ENCODE measurements at places on chromosomes 13 and 19.

GRCh38 chr19:42267644-42268141, 1.4 kb upstream of the CIC start:
- H3K27ac ChIP-seq: no peak overlapping the region
- H3K27me3 ChIP-seq: peaks cover 2% of the 10 kb centered on the region
- H3K36me3 ChIP-seq: peaks cover 6% of the 10 kb centered on the region
- DNase-seq: no peak
- peaks cover 28% of the 10 kb centered on the region for H3K4me1 ChIP-seq
- H3K4me3 ChIP-seq: no peak overlapping the region

DNA sequence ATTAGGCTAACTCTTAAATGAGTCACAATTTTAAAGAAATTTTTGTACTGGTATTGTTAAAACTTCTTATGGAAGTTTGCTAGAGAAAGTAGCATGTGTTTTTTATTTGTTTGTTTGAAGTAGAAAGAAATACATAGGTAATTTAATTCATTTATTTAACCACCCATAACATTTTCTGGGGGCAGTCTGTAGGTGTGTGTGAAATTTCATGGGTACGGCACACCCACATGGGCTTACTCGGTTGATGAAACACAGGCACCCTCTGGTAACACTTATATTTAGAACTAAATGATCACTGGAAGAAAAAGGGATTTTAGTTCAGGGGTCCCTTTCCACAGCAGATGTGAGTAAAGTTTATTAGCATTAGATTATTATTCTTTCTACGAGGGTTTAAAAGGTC, 88.1 kb downstream of the DGKH start:
- H3K36me3 ChIP-seq: peaks cover 23% of the 10 kb centered on the region
- H3K27ac ChIP-seq: no peak overlapping the region
- H3K4me3 ChIP-seq: no peak overlapping the region
- no peak for DNase-seq
- no peaks in the 10 kb centered on the region for H3K27me3 ChIP-seq

DNA sequence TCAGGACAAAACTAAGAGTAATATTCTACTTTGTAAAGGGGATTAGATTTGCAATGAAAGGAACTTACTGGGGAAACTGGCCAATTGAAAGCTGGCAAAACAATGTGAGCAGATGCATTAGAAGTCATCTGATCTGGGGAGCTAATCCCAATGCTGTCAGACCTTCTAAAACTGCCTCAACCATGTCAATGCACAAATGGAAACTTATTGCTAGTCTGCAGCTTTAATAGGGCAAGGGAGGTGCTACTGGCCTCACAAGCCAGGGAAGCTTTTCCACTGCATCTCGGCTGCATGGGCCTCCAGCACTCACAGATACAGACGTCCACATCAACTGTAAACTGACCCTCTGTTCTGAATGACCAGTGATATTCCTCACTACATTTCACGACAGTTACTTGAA, 154.2 kb downstream of the LHFPL6 start:
- no peaks in the 10 kb centered on the region for H3K36me3 ChIP-seq
- DNase-seq: no peak
- no peak overlapping the region for H3K27ac ChIP-seq
- H3K4me1 ChIP-seq: peaks cover 22% of the 10 kb centered on the region

GRCh38 chr19:48618278-48618915, 581 bp downstream of the RPL18 start:
- H3K4me3 ChIP-seq: peak overlapping the region; percentile 99
- H3K27me3 ChIP-seq: peaks cover 15% of the 10 kb centered on the region
- peaks cover 30% of the 10 kb centered on the region for H3K4me1 ChIP-seq
- peaks cover 36% of the 10 kb centered on the region for H3K36me3 ChIP-seq
- DNase-seq: no peak

DNA sequence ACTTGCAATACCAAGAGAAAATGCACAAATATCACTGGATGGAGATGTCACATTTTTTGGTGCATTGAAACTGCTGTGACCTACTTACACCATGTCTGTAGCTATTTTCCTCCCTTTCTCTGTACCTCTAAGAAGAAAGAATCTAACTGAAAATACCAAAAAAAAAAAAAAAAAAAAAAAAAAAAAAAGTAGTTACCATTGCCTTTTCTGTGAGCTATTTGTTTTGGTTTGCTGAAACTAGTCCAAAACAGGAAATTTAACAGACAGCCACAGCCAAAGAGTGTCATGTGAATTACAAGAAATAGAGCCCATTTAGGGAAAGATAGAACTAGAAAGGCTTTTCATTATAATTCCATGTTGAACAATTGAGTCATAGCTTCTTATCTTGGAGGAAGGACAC, 37.3 kb downstream of the TNFSF13B start:
- H3K4me3 ChIP-seq: no peak overlapping the region
- no peaks in the 10 kb centered on the region for H3K36me3 ChIP-seq
- H3K27ac ChIP-seq: no peak overlapping the region
- no peaks in the 10 kb centered on the region for H3K4me1 ChIP-seq
- DNase-seq: no peak

DNA sequence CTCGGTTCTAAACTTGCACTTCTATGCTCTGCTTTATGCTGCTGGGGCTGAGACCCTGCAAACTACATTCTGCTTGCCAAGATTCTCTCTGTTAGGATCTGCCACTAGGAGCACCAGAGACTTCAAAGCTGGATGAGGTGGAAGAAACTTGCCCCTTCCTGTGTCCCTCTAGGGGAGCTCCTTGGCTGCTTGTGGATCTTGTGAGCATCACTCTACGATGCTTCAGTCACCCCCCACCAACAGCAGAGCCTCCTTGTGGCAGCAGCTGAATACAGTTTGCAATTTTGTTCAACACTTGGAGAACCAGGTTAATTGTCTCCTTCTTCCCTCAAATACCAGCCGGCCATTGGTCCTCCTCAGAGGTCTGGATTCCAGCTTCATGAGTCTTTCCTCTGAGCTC, 310.6 kb downstream of the FGF14 start:
- no peaks in the 10 kb centered on the region for H3K27me3 ChIP-seq
- H3K27ac ChIP-seq: peak overlapping the region; percentile 28
- H3K36me3 ChIP-seq: no peaks in the 10 kb centered on the region

- no peak overlapping the region for H3K27ac ChIP-seq
- no peak overlapping the region for H3K4me3 ChIP-seq
- H3K36me3 ChIP-seq: peaks cover 23% of the 10 kb centered on the region
- H3K4me1 ChIP-seq: peaks cover 46% of the 10 kb centered on the region
- DNase-seq: no peak
These were observed 5.1 kb downstream of the CIC start for GRCh38 chr19:42274065-42274682.

- no peak overlapping the region for H3K4me3 ChIP-seq
- H3K4me1 ChIP-seq: peaks cover 25% of the 10 kb centered on the region
- H3K36me3 ChIP-seq: no peaks in the 10 kb centered on the region
- DNase-seq: no peak
- peak overlapping the region; percentile 25 for H3K27ac ChIP-seq
- H3K27me3 ChIP-seq: no peaks in the 10 kb centered on the region
These were observed 46.4 kb downstream of the GGACT start for GRCh38 chr13:100541897-100542825.

DNA sequence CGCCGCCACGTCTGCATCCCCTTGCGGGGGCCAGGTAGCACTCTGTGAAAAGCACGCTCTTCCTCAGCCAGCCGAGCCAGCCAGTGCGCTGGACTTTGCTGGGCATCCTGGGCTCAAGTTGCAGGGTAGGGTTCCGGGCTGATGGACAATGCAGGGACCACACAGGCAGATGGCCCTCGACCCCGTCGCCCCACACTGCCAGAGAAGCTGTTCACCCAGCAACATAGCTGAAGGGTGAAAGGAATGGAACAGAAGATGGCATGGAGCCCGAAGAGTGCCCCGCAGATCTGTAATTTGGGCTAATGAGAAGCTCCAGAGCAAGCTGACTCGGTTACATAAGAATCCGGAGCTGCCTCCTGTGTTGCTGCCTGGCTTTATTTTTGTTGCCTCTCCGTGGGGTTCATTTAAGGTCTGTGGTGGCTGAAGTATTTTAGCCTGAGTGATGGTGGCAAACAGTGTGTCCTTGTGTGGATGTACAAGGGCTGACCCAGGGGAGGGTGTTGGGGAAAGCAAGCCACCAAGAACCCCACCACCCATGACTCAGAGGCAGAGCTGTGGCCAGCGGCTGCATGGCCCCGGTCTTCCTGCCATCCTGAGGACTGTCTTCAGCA, 105.8 kb downstream of the SOX1 start:
- no peak overlapping the region for H3K27ac ChIP-seq
- no peaks in the 10 kb centered on the region for H3K36me3 ChIP-seq
- no peak for DNase-seq
- H3K4me3 ChIP-seq: no peak overlapping the region
- H3K27me3 ChIP-seq: peaks cover 4% of the 10 kb centered on the region

- no peak for DNase-seq
- H3K4me1 ChIP-seq: no peaks in the 10 kb centered on the region
- H3K27me3 ChIP-seq: no peaks in the 10 kb centered on the region
- no peaks in the 10 kb centered on the region for H3K36me3 ChIP-seq
- H3K4me3 ChIP-seq: no peak overlapping the region
These were observed 2591.7 kb upstream of the PCDH20 start for GRCh38 chr13:64007339-64007738.

DNA sequence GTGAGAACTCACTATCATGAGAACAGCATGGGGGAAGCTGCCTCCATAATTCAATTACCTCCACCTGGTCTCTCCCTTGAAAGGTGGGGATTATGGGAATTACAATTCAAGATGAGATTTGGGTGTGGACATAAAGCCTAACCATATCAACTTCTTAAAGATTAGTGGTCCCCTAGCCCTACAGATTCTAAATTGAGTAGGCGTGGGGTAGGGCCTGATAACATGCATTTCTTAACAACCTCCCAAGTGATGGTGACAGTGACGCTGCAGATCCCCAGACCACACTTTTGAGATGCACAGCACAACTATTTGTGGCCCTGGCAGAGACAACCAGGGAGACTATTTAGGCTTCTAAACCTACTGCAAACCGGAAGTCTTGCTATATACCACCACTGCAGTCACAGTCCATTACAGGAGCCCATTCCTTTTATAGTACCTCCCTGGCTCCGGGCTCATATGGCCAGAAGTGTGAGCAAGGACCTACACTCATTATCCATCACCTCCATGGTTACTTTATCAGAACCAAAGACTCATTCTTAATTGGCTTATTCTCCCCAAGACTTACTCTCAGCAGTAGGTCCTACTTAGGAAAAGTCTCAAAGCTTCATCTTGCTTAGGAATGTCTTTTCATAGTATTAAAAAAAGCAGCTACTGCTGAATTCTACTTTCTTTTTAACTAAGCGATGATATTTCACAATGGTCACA, 2.1 kb upstream of the DPY19L3 start:
- no peak overlapping the region for H3K4me3 ChIP-seq
- peaks cover 21% of the 10 kb centered on the region for H3K4me1 ChIP-seq
- DNase-seq: no peak
- no peak overlapping the region for H3K27ac ChIP-seq
- peaks cover 14% of the 10 kb centered on the region for H3K27me3 ChIP-seq
- H3K36me3 ChIP-seq: peaks cover 12% of the 10 kb centered on the region

GRCh38 chr13:47508527-47509228, 492.4 kb downstream of the SUCLA2 start:
- H3K27ac ChIP-seq: no peak overlapping the region
- H3K4me1 ChIP-seq: no peaks in the 10 kb centered on the region
- no peak for DNase-seq
- H3K36me3 ChIP-seq: no peaks in the 10 kb centered on the region

GRCh38 chr13:77222909-77223308, 104.0 kb downstream of the MYCBP2 start:
- peaks cover 7% of the 10 kb centered on the region for H3K4me1 ChIP-seq
- H3K27ac ChIP-seq: no peak overlapping the region
- DNase-seq: no peak
- H3K27me3 ChIP-seq: no peaks in the 10 kb centered on the region
- peaks cover 12% of the 10 kb centered on the region for H3K36me3 ChIP-seq

- H3K36me3 ChIP-seq: no peaks in the 10 kb centered on the region
- no peaks in the 10 kb centered on the region for H3K4me1 ChIP-seq
- H3K27ac ChIP-seq: no peak overlapping the region
- DNase-seq: no peak
These were observed 15.8 kb upstream of the FPR3 start for GRCh38 chr19:51779181-51779580.

DNA sequence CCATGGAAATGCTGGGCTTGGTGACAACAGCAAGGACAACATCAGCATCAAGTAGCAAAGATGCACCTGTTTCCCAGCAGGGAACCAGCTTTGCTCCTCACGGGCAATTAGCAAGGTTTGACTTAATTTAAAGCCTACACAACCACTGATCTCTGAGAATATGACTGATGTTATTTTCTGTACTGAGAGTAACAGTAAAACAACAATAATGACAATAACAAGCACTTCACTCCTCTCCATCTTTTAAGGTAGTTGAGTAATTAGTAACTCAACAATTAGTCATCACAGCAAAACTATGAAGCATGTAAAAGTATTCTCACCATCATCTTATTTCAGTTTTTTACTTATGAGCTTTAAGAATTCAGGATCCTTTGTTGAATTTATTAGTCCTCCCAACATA, 37.3 kb downstream of the ENOX1 start:
- no peaks in the 10 kb centered on the region for H3K4me1 ChIP-seq
- no peak overlapping the region for H3K4me3 ChIP-seq
- peaks cover 1% of the 10 kb centered on the region for H3K27me3 ChIP-seq
- no peaks in the 10 kb centered on the region for H3K36me3 ChIP-seq
- H3K27ac ChIP-seq: no peak overlapping the region

DNA sequence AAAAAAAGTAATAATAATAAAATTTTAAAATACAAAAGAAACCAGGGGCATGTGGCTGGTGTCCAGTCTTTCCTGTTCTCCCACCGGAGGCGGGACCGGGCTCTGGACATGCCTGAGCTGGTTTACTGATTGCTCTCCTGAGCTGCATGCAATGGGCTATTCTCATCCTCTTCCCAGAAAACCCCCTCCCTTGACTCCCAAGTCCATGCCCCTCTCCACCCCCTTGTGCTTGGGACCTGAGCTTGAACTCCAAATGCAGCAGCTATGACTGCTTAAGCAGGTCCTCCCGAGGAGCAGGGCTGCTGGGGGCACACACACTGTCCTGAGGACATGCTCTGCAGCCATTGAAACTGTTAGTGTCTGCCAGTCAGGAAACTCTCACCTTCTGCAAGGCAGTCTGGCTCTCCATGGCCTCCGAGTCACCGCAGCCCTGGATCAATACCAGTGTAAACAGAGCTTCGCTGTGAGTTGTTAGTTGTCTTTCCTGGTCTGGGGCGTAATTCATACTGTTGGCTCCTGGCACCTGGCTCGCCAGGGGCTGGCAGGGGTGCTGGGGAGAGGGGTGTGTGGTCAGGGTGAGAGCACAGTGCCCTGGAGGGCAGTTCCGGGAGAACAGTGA, 41.6 kb upstream of the CHST8 start:
- no peaks in the 10 kb centered on the region for H3K36me3 ChIP-seq
- H3K4me3 ChIP-seq: no peak overlapping the region
- H3K27ac ChIP-seq: no peak overlapping the region
- H3K27me3 ChIP-seq: peaks cover 13% of the 10 kb centered on the region
- no peaks in the 10 kb centered on the region for H3K4me1 ChIP-seq

DNA sequence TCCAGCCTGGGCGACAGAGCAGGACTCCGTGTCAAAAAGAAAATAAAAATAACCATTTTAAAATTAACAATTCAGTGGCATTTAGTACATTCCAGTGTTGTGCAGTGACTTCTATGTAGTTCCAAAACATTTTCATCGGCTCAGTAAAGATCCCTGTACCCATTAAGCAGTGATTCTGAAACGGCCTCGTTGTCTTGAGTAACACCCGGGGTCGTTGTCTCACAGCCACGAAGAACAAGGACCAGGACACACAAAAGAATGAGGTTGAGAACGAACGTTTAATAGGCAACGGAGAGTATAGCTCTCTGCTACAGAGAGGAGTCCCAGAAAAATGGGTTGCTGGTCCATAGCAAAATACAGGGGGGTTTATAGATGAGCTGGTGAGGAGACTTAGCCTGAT, 2.4 kb upstream of the TMED1 start:
- peaks cover 4% of the 10 kb centered on the region for H3K36me3 ChIP-seq
- peaks cover 7% of the 10 kb centered on the region for H3K27me3 ChIP-seq
- H3K4me3 ChIP-seq: no peak overlapping the region
- no peak for DNase-seq
- peaks cover 4% of the 10 kb centered on the region for H3K4me1 ChIP-seq
- H3K27ac ChIP-seq: no peak overlapping the region
